Left hindlimb (tissue), 1 donor: ENCODE measurements at places on chromosomes 2 and 18.

DNA sequence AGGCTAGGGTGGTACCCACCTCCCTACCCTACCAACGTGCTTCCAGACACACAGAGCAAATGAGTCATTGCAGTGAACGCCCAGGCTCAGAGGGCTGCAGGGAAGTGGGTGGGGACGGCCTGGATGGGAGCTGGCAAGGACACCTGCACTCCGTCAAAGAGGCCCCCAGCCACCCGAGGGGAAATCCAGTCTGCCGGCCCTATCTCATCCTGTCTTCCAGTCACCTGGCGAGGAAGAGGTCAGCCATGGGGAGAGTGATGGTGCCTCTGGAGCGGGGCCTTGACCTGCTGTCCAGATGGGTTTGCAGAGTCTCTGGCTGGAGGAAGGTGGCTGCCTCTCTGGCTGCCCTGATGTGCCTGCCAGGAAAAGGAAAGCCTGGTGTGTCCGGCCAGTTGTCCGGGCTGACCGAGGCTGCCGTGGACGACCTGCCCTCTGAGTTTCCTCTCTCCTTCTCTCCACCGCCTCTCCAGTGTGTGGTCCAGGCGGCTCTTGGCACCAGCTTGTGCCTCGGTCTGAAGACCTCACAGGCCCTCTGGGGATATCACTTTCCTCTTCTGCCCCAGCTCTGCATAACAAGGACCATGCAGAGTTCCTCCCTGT lies 209.7 kb upstream of the COPS8 start:
- DNase-seq, result no peak

GRCh38 chr2:109062859-109063700 lies 65.9 kb upstream of the SH3RF3 start:
- no peak for DNase-seq

DNA sequence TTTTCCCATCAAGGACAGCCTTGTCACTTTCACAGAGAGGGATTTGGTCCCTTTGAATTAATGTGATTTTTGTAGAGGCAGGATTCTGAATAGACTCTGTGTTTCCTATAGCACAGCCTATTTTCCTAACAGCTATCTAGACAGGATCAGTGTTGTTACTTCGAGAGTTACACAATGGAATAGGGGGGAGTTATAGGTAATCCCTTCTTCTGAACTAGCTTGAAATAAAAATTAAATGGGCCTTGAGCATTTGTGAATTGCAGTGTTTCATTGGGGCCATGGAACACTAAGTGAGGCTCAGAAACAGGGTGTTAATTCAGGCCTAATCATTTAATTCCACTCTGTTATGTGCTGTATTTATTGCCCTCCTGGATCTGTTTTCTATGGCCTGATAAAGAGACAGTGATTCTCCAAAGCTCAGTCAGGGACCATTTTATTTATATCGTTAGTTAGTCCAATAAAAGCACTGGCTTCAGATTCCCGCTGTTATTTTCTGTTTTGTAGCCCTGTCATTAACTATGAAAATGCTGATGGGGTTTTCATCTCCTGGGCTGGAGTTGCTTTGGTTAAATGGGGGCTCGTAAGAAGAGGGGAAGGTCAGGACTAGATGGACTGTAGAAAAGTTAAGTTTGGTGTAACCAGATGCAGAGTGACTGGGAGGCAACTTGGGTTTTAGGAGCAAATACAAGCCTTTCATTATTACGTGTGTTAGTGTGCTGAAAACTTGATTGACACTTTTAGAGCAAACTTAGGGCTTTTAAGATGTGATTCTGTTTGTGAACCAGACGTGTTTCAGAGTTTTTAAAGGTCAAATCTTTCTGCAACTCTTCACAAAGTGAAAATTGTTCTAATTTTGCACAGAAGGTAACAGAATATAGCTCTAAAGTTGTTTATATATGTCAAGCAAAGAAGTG lies 461.0 kb upstream of the HNRNPA3 start:
- no peak for DNase-seq

DNA sequence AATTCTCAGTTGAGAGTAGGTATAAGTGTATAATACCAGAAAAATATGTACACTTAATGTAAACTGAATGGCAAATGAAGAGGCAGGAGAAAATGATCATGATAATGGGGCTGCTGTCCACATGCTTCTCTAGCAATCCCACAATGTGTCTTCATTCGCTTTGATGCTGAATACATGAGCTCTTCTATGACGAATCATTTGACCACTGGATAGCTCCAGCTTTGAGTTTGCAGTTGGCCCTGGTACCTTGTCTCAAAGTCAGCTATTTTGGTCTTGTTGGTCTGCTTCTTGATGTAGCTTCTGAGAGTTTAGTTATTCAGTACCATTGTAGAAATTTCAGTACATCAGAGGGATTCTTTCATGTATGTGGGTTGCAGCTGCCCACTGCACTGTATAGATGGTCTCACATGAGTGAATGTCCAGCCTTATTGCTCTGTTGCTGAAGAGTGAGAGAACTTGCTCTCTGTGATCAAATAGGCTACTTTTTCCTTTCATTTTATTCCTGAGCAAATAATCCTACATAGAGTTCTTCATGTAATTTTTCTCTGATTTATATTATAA lies 105.1 kb downstream of the TTC27 start:
- no peak for DNase-seq

DNA sequence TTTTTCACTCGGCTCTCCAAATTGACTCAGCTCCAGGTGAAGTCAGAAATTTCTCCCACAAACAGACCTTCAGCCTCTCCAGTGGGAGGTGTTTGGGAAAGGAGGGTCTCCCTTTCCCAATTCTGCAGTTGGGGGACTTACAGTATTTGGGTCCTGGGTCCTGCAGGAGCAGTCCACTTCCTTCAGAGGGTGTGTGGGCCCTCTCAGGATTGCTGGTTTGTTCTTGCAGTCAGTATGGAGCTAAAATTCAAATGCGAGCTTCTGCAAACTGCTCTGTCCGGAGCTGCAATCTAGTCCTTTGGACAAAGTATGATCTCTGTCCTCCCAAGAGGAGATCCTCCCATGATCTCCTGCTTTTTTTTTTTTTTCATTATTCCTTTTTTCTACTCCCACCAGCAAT lies 87.9 kb upstream of the MSTN start:
- DNase-seq, result no peak

DNA sequence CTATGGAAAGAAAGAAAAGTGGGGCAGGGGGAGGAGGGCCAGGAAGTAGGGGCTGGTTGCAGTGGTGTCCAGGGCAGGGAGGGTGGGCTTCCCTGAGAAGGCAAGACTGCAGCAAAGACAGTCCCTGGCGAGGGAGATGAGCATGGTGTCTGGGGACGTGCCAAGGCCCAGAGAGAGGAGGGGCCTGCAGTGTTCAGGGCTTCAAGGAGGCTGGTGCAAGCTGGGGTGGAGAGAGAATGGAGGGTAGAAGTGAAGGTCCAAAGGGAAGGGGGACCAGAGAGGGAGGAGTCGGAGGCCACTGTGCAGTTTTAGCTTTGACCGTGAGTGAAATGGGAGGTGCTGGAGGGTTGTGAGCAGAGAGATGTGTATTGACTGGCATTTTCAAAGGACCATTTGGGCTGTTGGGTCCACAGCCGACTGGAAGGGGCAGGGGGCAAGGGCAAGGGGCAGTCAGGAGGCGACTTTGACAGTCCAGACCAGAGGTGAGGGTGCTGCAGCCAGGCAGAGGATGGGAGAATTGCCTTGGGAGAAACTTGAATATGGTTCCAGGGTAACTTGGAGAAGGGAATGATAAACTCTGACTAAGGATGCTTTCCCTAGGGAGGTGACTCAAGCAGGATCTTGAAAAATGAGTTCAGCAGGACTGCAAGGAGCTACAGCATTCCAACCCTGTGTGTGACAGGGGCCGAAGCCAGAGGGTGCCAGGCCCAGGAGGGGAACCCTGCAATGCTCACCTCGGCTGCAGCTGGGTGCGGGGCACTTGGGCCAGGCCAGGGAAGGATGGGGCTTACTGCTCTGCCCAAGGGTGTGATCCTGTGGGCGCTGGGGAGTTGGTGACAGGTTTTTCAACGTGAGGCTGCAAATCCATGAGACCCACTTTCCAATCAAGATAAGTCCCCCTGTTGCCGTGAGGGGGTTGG lies 177.1 kb upstream of the HAAO start:
- peak; percentile 28 for DNase-seq

DNA sequence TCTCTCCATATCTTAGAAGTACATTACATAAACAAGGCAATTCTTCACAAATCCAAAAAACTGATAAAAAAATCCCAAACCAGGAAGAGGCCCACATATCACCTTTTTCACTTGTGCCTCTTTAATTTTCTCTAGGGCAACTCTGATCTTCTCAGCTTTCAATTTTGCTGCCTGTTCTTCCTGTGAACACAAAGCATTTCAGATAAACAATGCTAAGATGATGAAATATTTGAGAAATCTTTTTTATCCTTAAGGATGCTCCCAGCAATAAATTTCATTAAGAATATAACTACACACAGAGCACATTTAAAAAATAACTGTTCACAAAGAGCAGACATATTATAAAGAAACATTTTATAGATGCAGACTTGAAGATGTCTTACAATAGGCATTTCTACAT lies 73.4 kb downstream of the RAPH1 start:
- no peak for DNase-seq

GRCh38 chr2:96756788-96757476 lies 3.8 kb upstream of the CNNM4 start:
- no peak for DNase-seq

DNA sequence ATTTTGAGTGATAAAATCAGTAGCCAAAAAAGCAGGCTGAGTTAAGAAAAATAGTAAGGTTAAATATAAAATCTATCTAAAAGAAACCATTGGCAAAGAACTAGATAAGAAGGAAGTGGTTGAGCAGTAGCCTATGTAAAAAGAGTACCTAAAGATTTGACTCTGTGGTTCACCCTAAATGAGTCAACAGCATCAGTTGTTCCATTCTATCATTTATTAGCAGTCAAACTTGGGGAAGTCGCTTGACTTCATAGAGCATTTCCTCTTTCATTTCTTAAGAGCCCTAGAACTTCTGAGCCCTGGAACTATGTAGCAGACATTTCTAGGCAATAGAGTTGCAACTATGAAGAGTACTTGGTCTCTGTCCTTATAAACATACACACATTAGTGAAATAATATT lies 381.7 kb downstream of the NUP35 start:
- DNase-seq, result no peak

- DNase-seq, result no peak
These were observed 57.7 kb downstream of the CCDC93 start for GRCh38 chr2:117956036-117956796.

DNA sequence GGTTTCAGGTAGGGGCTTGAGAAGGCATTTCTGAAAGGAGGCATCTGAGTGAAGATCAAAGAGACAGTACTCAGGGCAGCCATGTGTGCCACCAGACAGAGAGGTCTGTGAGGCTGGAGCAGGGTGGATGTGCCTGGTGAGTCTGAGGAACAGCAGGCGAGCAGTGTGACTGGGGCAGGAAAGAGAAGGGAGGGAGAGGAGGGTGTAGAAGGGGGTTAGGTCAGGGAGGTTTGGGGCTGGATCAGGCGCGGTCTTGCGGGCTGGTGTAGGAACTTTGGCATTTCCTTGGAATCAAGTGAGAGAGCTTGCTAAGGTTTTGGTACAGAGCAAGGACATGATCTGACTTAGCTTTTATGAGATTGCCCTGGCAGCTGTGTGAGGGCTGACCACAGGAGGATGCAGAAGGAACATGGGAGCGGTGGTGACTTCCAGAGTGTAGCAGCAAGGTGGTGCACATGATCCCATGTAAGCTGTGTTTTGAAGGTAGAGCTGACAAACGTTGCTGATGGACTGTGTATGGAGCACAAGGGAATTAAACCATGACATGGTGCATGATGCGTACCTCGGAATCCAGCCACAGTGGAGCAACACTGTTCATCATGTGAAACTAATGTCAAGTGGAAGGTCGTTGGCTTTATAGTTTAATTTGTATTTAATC lies 13.9 kb downstream of the RAB31 start:
- no peak for DNase-seq

DNA sequence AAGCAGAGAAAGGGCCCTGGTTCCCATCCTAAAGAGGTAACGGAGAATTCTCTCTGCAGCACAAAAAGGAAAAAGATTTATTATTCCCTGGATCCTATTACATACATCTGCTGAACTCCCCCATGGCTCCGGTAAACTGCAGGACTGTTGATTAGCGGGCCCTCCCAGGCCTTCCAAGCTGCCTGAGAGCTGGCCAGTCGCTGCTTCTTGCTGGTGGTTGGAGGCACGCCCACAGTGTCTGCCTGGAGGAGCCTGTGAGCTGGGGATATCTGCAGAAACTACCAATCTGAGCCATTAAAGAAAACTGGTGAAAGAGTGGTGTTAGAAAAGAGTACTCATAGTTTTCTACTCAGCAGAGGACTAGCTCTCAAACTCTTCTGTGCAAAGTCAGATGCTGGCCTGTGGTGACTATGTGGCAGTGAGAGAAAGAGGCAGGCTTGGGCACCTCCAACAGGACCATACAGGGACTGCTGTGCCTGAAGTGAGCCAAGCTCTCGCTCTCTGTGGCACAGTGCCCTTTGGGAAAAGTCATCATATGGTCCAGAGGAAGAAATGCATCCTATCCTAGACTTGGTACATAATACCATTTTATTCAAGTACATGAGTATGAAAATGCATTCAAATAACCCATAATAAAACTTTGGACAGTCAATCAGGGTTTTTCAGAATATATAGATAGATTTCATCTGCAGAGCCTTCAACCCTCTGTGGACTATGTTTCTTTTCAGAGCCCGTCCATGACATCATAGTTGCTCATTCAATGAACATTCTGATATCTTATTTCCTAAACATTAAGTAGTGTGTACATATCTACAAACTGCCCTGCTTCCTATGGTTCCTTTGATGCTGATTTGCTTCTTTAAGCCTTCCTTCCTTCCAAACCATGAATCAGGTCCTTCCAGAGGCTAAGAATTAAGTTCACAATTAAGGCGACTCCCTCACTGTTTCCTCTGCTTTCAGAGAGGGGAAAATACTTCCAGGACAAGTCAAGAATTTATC lies 242.0 kb upstream of the LYPD1 start:
- DNase-seq, result peak; percentile 65

- DNase-seq, result no peak
These were observed 16.6 kb downstream of the FAM168B start for GRCh38 chr2:131076707-131077106.

DNA sequence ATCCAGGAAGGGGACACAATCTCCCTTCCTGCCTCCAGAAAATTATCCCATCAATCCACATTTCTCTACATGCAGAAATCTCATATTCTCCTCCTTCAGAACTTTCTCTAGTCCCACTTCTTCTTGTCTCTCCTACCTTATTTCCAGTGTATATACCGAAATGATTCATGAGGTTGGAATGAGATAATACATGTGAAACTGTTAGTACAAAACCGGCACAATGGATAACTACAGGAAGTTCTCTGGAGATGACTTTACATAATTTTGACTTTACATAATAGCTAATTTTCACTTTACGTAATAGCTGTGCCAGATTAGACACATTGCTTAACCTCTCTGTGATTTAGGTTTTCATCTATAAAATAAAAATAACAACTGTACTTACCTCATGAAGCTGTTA lies 801.3 kb downstream of the ERBB4 start:
- no peak for DNase-seq

DNA sequence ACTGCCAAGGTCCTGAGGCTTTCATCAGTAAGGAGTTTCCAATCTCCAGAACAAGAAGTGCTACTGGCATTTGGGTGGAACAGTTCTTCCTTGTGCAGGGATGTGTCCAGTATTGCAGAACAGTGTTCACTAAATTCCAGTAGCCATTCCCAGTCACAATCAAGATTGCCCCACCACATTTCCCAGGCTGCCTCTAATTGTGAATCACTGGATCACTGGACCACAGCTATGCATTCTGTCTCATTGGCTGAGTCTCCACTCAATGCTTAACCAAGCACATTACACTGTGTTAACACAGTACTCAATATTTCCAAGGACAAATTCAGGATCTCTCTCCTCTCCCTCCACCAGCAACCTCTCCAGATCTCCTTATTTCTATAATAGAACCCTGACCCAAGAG lies 160.2 kb upstream of the CCDC150 start:
- no peak for DNase-seq
